Right ventricle myocardium superior (tissue), 1 donor: ENCODE measurements at places on chromosomes 7 and 10.

- DNase-seq: no peak
These were observed 45.7 kb downstream of the PARP12 start for GRCh38 chr7:140017034-140017433.

GRCh38 chr10:132223156-132223590 lies 36.4 kb downstream of the DPYSL4 start:
- DNase-seq: peak; percentile 87

- no peak for DNase-seq
These were observed 936 bp upstream of the REPIN1 start for GRCh38 chr7:150367677-150368095.

DNA sequence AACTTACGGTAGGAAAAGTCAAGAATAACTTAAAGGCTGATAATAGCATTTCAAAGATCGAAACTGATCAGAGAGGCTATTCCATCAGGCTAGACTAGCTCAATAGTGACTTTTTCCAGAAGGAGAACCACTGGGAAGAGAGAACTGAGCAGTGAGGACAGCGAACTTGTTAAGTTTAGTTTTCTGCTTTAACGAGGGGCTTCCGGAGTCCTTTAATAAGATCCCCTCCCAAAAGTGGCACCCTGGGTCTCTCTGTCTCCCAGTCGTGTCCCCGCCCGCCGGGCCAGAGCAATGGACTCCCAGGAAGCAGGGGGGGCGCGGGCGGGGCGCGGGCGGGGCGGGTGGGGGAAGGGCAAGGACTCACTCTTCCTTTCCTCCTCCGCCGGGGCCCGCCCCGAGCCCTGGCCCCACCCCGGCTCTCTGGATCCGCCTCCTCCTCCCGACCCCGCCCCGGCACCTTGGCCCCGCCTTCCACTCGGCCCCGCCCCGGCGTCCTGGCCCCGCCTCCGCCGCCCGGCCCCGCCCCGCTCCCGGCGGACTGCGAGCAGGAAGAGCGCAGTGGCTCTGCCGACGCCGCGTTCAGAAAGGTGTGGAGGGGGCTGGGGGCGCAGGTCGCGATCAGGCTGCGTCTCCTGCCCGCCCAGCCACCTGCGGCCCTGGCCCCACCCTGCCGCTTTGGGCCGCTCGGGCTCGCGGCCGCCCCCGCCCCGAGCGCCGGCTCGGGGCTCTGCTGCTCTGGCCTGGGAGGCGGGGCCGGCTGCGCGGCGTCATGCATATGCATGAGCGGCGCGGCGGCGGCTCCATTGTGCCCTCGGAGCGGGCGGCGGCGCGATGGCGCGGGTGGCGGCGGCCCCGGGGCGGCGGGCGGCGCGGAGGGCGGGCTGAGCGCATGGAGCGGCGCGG lies at the start of gene ZMIZ2:
ZMIZ2 (plus strand) TSS at position 803 of the 903 bp plus-strand sequence. CDS start 7,403 bp downstream, outside the sequence.
- DNase-seq: peak; percentile 96

DNA sequence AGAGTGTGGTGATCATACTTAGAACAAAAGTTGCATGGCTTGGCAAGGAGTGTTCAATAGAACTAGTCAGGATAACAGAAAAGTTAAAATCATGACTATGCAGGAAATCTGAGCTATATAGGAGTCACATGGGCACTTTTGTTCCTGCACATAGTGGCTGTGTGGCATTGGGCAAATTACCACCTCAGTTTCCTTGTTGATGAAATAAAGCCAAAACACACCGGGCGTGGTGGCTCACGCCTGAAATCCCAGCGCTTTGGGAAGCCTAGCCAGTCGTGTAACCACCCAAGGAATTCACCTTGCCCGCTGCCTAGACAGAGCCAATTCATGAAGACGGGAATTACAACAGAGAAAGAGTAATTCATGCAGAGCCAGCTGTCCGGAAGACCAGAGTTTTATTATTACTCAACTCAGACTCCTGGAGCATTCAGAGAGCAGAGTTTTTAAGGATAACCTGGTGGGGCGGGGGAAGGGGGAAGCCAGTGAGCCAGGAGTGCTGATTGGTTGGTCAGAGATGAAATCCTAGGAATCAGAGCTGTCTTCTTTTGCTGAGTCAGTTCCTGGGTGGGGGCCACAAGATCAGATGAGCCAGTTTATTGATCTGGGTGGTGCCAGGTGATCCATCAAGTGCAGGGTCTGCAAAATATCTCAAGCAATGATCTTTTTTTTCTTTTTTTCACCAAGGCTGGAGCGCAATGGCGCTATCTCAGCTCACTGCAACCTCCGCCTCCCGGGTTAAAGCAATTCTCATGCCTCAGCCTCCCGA lies 6.4 kb upstream of the MKRN1 start:
- no peak for DNase-seq

DNA sequence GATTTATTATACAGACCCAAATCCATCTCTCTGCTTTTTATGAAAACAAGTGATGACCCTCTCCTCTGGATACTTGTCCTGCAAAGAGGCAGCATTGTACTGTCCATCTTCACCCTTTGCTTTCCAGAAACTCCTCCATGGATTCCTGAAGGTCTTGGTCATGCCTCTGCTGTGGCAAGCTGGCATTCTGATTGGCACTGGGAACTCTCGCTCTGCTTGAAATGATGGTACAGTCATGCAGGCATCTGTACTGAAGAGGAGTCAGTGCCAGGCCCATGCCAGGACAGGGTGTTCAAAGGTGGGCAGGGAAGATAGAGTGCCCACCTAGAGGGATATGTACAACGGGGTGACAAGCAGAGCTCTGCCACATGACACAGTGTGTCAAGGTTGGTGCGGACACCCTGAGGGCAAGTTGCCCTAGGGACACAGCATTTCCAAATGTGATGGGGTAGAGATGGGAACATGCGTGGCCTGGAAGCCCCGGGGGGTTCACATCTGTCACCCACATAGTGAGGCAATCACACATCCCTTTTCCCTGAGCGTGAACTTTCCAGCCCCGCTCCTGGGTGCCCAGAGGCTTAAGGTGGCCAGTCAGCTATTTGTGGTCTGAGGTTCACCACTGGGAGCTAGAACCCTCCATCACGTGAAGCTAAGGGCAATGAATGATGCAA lies 235.7 kb upstream of the TCERG1L start:
- no peak for DNase-seq

DNA sequence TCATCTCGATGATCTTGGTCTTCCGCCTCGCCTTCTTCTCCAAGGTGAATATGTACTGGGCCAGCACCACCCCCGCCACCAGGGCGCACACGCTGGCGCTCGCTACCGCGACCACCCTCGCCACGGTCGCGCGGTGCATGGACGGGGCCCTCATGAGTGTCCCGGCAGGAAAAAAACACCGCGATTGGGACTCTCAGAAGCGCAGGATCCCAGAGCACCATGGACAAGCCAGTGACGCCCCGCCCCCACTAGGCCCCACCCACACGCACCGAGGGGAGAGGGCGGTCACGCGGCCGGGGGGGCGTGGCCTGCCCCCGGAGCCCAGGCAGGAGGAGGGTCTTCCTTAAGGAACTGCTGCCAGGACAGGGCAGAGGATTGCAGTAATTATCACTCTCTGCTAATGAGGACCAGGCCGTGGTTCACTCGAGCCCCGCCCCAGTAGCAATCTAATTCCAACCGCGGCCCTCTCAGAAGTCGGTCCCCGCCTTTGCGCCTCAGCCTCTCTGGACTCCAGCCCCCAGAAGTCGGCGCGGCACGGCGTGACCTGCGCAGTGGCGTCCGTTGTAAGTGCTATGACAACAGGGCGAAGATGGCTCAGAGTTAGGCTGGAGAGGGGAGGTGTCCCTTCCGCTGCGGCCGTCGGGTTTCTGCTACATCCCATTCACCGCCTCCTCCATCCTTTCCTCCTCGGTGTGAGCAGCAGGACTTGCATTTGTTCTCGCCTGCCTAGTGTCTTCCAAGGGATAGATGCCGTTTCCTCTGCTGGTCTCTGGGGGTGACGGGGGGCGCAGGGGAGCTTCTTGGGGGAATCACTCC lies at the start of gene BBS9:
BBS9 (plus strand) TSS at position 575 of the 816 bp plus-strand sequence. CDS start 16,689 bp downstream, outside the sequence.
- DNase-seq: peak; percentile 96

- DNase-seq: no peak
These were observed 238.2 kb downstream of the TEX36 start for GRCh38 chr10:125444790-125445189.
